ENCODE measurements at places on chromosomes 2 and 18.

GRCh38 chr18:28078849-28079248 is 98.1 kb downstream of the CDH2 start:
- no peak for DNase-seq

- no peak for DNase-seq
Observed at GRCh38 chr2:68483011-68483410, 15.6 kb downstream of the APLF start.

- no peak for DNase-seq
Observed at GRCh38 chr2:143890798-143891197, 629.1 kb downstream of the ZEB2 start.

- DNase-seq: no peak
Observed at GRCh38 chr2:118032169-118033013, 18.5 kb upstream of the CCDC93 start.

DNA sequence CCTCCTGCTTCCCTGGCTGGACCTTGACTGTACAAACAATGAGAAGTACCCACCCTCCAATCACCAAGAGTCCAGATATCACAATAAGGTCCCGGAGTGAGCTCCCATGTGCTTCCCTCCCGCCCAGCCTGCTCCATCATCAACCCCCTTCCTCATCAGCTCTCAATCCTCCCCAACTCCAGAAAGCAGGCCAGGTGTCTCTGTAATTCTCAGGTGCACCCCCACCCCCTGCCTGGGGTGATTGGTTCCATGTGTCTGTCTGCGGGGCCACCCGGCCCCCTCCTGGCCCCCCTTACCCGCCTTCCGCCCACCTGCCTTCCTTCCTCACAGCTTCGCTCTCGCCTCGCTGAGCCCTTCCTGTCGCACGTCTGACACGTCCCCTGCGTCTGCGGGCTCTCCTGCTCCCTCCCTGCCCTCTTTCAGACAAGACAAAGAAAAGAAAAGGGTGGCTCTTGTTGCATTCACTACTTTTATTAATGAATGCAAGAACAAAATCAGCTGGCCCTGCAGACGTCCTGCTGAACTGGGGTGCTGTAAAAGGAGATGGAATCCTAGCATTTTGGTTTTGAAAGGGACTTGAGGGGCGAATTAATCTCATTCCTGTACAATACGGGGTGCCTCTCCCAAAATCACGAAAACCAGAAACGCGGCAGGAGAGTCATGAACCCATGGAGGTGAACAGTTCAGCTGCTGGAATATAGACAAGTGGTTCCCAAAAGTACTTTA is 26.5 kb upstream of the IGFBP2 start:
- DNase-seq: no peak

DNA sequence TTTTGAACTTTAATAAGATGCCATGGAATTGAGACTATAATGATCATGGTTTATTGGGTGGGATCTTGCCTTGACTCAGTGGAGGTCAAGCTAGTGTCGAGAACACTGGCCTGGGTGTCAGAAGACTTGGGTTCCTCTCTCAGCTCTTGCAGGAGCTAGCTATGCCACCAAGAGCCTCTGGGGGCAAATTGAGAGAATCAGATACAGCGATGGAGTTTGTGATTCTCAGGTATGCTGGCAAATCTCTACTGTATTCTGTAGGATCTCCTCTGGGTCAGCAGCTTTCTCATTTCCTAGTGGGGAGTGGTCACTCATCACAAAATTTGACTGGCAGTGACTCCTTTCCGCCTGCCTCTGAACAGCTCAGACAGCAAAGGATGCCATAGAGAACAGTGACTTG is 477.0 kb downstream of the RNF144A start:
- DNase-seq: no peak

DNA sequence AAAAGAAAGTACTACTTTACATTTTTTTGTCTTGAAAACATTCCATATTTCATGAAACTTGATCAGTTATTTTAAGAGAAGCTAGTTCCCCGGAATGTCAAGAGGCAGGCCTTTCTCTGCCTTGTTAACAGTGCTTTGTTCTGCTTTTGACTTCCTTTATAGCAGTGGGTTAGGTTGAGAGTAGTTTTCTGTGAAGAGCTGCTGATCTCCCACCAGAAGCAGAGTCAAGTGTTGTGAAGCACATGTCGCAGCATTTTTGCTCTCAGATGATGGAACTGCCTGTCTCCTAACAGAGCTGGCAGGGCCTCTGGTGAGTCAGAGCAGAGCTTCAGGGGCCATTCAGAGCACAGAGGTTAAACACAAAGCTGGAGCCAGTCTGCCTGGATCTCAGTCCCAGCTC is 871.8 kb downstream of the SLC4A3 start:
- DNase-seq: no peak

DNA sequence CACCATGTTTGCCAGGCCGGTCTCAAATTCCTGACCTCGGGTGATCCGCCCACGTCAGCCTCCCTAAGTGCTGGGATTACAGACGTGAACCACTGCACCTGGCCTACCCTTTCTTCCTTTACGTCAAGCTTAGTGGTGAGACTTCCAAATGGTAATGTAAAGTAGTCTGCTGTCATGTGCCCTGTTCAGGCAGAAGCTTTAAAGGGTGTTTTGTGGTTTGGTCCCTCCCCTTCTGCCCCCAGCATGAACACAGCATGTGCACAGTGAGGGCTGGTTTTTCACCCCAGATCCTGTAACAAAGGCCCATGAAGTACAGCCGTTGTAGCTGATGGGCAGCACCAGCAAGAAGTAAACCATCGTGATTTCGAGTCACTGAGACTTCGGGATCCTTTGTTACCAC is 2.7 kb upstream of the DTYMK start:
- no peak for DNase-seq

DNA sequence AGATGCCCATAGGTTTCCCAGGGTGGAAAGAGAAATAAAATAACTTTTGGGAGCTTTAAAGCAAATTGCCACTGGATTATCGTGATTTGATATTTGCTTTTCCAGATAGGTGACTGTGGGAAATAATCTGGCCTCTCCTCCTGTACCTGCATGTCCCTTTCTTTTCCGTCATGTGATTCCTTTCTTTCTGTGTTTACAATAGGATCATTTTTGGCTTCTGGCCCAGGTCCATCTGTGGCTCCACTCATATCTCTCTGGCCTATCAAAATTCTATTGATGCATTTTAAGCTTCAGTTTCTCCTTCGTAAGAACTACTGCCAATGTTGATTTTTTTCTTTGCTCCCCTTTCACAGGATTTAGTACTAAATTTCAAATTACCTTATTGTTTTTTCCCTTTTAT is 153.6 kb downstream of the CCDC85A start:
- DNase-seq: no peak

GRCh38 chr2:48530033-48530811 is at the start of gene STON1:
Gene STON1, plus strand, starts transcription at chr2:48530154. Its CDS starts 50,480 bp downstream, at chr2:48580634.
- DNase-seq: no peak

GRCh38 chr2:149226790-149227189 is 103.6 kb upstream of the LYPD6 start:
- no peak for DNase-seq

DNA sequence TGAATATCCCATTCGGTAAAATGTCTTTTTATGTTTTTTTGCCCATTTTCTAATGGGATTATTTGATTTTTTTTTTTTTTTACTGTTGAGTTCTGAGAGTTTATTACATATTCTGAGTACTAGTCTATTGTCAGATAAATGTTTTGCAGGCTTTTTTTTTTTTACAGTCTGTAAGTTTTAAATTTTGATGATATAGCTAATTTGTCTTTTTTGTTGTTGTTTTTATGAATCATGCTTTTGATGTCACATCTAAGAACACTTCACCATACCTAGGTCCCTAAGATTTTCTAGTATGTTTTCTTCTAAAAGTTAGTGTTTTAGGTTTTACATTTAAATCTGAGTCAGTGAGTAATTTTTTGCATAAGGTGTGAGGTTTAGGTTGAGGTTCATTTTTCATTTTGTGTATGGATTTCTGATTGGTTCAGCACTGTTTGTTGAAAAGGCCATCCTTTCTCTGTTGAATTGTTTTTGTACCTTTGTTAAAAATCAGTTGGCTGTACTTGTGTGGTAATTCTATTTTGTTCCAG is 40.7 kb downstream of the PTPN4 start:
- DNase-seq: no peak

GRCh38 chr18:41347057-41347456 is 608.0 kb upstream of the PIK3C3 start:
- DNase-seq: no peak

- DNase-seq: no peak
Observed at GRCh38 chr2:237446338-237446665, 32.3 kb upstream of the COL6A3 start.

DNA sequence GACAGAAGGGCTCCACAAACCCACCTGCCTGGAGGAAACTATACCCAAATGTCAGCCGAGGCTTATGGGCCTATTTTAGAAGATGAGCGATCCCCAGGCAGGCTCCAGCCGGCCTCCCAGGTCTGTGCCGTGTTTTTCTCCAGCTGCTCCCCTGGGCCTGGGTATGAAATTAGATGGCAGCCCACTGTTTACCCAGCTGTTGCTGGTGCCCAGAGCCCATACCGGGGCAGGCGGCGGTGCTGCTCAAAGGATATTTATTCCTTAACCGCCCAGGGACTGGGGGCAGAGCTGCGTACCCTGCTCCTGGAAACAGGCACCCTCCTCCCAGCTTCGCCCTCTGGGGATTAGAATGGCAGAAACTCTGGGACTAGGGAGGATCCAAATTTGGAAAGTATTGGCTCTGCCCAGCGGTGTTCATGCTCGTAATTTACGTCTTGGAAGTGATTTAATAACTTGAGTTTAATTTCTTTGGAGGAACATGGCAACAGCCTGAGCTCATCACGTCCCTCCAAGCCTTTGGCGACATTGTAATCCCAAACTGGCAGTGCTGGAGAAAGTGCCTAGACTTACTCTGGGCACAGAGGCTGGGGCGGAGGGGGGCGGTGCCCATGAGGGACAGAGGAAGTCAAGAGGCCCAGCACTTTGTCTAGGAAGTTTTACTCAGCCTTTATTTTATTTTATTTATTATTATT is 199.2 kb downstream of the KLHL29 start:
- DNase-seq: no peak

DNA sequence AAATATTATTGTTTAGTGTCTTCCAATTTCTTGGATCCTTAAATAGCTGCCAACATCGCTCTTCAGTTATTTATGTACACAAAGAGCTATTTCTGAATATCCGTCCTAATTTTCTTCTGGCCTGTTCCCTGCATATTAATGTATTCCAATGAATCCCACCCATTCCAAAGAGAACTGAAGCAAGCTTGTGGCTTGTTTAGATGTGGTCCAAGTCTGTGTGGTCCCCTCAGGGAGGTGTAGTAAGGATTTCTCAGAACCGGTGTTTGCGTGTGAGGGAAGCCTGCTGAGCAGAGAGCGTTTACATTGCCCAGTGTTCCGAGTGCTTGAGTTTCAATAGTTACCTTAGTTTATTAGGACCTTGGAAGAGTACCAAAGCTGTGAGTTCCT is 25.1 kb upstream of the IL1R1 start:
- DNase-seq: no peak

DNA sequence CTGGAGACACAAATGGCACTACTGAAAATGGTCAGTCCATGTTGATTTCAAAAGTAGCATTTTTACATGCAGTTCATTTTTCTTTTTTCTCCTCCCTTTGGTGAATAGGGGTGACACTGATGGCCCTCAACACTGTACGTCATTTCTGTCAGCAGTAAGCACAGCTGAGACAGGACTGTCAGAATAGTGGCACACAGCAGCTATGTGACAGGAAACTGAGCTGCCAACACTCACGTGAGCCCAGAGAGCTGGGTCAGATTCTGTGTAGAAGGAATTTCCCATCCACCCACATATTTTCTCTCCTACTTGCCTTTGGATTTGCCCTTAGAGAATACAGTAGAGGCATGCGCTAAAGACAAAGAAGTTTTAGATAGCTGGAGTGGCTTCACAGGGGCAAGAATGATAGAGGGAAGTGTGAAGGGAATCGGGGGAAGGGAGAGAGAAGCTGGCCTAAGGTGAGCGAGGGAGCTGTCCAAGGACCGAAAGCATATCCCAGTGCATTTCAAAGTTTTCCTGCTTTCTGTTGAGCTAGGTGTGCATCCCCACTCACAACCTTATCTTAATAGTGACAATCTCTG is 476.6 kb downstream of the CNTNAP5 start:
- no peak for DNase-seq

- DNase-seq: no peak
Observed at GRCh38 chr2:38296197-38296780, 80.8 kb downstream of the ATL2 start.

- DNase-seq: no peak
Observed at GRCh38 chr18:12464731-12465130, 57.0 kb downstream of the PRELID3A start.

DNA sequence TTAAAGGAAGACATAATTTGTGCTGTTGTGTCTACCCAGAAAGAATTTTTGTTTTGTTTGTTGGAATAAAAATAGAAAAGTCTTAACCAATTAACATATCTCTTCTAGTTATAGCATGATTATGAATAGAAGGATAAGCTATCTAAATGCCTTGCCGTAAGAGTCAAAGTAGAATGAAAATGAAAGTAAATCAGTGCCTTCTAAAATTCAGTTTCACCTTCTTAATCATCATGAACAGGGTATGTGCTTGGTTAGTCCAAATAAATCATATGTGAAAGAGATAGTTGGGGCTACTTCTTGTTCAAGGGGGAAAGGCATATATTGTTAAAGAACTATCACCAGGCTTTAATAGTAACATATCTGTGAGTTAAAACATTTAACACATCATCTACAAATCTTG is 91.5 kb downstream of the GULP1 start:
- peak; percentile 20 for DNase-seq

- no peak for DNase-seq
Observed at GRCh38 chr18:51169731-51170130, 27.8 kb downstream of the MEX3C start.

- DNase-seq: no peak
Observed at GRCh38 chr2:78839259-78839658, 186.2 kb upstream of the REG3G start.

DNA sequence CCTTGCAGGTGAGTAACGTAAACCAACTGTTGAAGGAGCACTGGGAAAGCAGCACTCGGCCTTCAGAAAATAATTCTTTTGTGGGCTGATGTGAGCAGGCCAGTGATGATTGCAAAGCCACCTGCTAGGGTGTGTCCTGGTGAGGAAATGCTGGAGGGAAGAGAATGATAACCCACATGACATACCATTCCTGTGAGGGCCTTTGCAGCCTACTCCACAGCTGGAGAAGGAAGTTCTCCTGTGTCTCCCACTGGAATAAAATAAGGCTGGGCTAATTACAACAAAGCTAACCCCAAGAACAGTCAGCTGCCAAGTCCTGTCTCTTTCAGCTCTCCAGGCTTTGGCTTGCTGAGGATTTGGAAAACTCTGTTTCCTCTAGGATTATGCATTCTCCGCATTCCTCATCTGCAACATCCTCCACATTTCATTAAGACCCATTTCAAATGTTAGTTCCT is 16.7 kb upstream of the DSG1 start:
- no peak for DNase-seq

- DNase-seq: no peak
Observed at GRCh38 chr2:191935247-191935646, 88.4 kb upstream of the CAVIN2 start.

- peak; percentile 27 for DNase-seq
Observed at GRCh38 chr2:157628477-157629415, at the start of gene ACVR1C. Gene ACVR1C, minus strand, starts transcription at chr2:157628864. Its CDS starts 220 bp downstream, at chr2:157628644.

Data from glomerular endothelial cell (primary cell).